Activated CD4-positive, alpha-beta T cell treated with anti-CD3 and anti-CD28 coated beads for 48 hours (primary cell): ENCODE measurements at places on chromosomes 7 and 10.
A peak's percentile ranks its signal among the peaks of the same experiment; 100 is the strongest.

- no peak for DNase-seq
Observed at GRCh38 chr10:72682638-72683037, 9.3 kb upstream of the MCU start.

DNA sequence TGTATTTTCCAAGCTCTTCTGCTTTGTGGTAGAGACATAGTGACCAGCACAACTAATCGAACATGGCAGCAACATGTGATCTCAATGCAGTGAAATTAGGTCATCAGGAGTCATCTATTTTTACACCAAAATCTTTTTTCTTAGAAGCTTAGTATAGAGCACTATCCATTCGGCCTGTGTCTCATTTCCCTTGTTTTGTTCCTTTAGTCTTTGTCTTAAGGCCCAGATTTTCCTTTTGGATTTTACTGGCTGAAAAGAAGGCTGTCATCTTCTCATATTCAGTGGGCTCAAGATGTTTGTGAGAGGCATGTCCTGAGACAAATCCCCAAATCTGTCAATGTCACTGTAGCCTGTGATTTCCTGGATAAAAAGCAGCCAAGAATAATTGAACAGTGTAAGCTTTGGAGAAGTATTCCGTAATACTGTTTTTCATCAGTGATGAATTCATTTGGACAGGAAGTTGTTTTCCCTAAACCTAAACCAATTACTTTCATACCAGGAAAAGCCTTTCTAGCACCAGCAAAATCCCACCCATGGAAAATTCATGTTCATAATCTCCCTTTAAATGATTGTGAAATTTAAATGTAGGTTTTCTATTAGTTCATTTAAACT is 55.2 kb downstream of the MAGI2 start:
- no peak for DNase-seq

DNA sequence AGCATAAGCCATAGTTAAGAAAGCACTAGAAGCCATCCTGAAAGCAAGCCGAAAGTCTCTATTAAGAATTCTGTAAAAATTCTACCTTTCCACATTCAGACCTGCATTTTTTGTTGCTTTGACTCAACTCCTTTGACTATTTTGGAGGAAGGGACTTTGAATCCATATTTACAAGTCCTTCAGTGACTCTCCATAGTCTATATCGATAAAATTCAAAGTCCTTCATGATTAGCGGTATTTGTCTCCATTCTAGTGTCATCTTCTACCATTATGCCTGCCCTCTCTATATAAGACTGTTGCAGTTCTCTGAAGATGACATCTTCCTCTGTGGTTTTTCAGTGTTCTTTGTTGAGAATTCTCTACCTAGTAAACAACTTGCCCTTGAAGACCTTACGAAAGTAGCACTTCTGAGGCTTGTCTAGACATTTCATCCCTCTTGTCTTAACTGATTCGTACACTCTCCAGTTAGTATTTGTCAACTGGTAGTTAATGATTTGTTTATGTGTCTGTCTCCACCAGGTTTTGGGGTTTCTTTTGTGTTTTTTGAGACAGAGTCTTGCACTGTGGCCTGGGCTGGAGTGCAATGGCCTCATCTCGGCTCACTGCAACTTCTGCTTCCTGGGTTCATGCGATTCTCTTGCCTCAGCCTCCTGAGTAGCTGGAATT is 1.7 kb downstream of the CCSER2 start:
- no peak for DNase-seq

- no peak for DNase-seq
Observed at GRCh38 chr7:83469076-83469475, 179.9 kb downstream of the SEMA3E start.

GRCh38 chr7:101550641-101551541 is 78.2 kb downstream of the MYL10 start:
- DNase-seq, result no peak

GRCh38 chr10:44952779-44953231 is 6.8 kb upstream of the RASSF4 start:
- DNase-seq, result no peak

GRCh38 chr10:32378363-32379317 is 31.7 kb upstream of the EPC1 start:
- peak; percentile 94 for DNase-seq

GRCh38 chr7:94064541-94065191 is 60.5 kb upstream of the BET1 start:
- DNase-seq, result no peak

- DNase-seq, result no peak
Observed at GRCh38 chr7:39535720-39536119, 30.5 kb upstream of the YAE1 start.

- no peak for DNase-seq
Observed at GRCh38 chr7:28609608-28610007, 197.3 kb downstream of the CREB5 start.

- DNase-seq, result no peak
Observed at GRCh38 chr7:114688443-114689055, 233.3 kb upstream of the MDFIC start.

GRCh38 chr10:7117806-7118674 is 292.8 kb downstream of the SFMBT2 start:
- DNase-seq, result no peak

- no peak for DNase-seq
Observed at GRCh38 chr7:268991-269390, 21.0 kb upstream of the FOXL3 start.

- no peak for DNase-seq
Observed at GRCh38 chr7:127885222-127885772, 145.9 kb downstream of the LRRC4 start.

DNA sequence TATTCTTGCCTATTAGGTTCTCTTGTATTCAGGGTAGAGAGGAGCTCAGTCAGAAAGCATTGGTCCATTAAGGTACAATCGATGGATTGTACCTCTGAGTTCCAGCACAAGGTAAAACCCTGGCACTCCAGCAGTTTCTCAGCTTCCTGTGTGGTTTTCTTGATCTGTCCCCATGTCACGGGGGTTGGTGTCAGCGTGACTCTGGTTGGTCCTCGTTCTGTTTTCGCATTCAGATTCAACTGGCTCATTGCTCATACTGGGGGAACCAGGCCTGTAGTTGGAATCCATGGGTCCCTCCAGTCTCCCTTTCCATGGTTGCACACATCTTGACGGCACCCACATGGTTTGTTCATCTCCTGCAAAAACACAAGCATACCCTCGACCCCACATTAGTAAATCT is 32.7 kb upstream of the RASGEF1A start:
- peak; percentile 68 for DNase-seq

DNA sequence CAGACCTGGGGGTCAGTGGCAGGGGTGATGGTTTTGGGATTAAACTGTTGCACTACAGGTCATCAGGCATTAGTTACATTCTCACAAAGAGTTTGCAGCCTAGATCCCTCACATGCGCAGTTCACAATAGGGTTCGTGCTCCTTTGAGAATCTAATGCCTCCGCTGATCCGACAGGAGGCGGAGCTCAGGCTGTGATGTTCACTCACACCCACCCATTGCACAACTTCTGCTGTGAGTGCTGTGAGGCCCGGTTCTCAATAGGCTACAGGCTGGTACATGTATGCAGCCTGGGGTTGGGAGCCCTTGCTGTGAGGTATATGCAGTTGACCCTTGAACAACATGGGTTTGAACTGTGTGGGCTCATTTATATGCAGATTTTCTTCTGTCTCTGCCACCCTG is 416.4 kb downstream of the GFRA1 start:
- DNase-seq, result no peak

GRCh38 chr7:50534690-50535290 is 30.4 kb downstream of the DDC start:
- peak; percentile 24 for DNase-seq

- no peak for DNase-seq
Observed at GRCh38 chr7:22202141-22202540, 154.8 kb downstream of the RAPGEF5 start.

DNA sequence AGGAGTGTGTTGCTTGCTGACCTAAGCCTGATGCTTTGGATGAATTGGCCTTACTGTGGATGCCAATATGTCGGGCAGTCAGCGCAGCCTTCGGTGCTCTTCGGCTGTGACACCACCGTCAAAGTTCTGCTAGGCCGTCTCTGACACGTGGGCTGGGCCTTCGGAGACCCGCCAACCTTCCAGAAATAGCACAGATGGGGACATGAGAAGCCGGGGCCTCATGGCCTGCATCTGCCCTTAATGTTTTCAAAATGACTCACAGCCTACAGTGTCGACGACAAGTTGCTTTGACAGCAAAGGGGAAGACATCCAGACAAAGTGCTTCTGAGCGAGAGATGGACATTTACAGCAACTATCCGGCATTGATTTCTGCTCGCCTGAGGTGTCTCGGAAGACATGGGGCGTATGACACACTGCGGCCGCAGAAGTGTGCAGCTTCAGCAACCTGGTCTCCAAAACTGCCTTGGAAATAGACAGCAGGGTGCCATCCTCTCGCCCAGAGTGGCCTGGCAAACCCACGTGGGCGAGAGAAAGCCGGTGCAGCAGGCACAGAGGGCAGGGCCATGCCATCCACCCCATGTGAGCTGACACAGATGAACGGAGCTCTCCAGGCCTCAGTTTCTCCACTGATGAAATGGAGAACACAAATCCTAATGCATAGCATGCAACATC is 94.0 kb upstream of the PPP2R2D start:
- DNase-seq, result no peak

DNA sequence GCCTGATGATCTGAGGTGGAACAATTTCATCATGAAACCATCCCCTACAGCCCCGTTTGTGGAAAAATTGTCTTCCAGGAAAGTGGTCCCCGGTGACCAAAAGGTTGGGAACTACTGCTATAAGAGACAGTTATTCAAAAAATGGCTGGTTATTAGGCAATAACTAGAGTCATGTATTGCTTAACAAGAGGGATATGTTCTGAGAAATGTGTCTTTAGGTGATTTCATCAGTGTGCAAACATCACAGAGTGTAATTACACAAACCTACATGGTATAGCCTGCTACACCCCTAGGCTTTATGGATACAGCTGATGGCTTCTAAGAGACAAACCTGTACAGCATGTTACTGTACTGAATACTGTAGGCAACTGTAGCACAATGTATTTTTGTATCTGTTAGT is 71.3 kb upstream of the CSTF2T start:
- no peak for DNase-seq

DNA sequence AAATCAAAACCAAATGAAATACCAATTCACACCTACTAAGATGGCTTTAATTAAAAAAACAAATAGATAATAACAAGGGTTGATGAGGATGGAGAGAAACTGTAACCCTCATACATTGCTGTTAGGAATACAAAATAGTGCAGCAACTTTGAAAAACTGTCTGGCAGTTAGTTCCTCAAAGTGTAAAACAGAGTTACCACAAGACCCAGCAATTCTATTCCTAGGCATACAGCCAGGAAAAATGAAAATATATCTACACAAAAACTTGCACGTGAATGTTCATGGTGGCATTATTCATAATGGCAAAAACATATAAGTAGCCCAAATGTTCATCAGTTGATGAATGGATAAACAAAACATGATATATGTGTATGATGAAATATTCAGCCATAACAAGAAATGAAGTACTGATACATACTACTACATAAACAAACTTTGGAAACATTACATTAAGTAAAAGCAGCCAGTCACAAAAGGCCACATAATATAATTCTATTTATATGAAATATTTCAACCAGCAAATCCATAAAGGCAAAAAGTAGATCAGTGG is 83.5 kb downstream of the BRAF start:
- no peak for DNase-seq

- no peak for DNase-seq
Observed at GRCh38 chr10:43419997-43420368, 11.0 kb upstream of the HNRNPF start.

- peak; percentile 7 for DNase-seq
Observed at GRCh38 chr7:144780071-144780608, 55.7 kb downstream of the TPK1 start.

DNA sequence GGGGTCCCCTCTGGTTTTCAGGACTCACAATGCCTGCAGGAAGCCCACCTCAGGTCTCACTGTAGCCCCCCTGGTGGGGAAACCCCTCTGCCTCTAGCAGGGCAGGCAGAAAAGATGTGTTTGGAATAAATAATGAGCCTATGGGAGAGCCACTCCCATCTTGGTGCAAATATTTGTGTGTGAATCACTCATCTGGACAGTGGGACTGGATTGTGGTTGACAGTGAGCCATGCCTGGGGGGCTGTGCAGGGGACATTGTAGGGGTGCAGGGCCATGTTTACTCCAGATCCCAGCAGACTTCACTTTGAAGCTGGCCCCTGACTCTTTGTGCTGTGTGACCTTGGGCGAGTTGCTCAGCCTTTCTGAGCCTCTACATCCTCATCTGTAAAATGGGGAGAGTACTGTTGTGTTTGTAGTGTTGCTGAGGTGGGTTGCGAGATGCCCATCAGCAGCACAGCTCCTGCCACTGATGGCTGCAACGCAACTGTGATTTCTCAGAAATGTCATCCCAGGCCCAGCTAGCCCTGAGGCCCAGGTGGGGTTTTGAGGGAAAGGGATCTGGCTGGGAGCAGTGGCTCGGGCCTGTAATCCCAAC is 20.7 kb downstream of the GTF2IRD1 start:
- DNase-seq, result no peak

DNA sequence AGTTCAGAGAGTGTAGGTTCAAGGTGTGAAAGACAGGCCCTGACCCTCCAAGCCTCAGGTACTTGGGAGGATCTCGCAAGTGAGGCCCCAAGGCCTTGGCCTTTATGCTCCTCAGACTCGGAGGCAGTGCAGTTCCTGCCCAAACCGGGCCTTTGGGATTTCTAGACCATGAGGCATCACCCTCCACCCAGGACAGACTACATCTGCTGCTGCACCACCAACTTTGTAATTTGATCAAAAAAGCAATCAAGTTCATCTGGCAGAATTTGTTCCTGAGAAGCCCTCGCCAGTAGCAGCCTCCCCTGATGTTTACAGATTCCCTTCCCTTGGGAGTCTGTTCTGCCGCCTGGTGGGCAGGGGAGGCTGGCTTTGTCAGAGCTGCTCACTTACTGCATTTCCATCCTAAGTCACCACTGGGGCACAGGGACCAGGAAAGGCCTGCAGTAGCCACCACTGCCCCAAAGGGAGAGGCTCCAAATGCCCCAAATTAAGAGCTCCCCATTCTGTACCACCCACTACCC is 2.1 kb downstream of the CAMK2G start:
- DNase-seq, result no peak

DNA sequence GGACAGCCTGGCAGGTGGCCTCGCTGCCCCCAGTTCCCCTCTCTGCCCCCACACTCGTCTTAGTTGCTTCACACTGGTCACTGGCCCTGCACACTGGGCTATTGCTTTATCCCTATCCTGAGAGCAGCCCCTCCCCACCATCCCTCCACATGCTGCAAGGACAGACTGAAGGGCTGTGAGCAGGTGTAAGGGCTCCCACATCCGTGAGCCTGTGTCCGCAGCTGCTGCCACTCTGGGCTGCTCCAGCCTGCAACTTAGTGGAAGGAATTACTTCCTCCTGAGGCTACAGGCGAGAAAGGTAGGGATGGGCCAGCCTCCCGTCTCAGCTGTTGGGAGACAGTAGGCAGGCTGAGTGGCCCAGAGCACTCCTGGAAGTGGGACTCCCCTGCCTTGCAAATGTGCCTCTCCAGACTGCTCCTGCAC is 3.8 kb downstream of the RARRES2 start:
- no peak for DNase-seq

DNA sequence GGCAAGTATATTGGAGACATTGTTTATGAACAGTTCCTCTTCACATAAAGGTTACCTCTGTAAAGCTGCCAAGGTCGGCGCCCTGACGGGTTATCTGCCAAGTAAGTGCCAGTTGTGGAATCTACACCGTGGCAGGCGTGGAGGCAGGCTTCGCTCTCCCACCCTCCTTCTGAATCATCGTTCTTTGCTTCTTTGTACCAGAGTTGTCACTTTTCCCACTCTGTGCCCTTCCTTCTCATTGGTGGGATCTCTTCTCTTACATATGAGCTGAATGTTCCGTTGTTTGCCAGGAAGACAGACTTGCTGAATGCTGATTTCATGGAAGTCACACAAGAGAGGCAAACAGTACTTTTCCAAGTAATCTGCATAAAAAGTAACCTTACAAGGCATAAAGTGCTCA is 40.6 kb upstream of the PTPRZ1 start:
- no peak for DNase-seq

- no peak for DNase-seq
Observed at GRCh38 chr10:44993922-44994751, 6.6 kb upstream of the ZNF22 start.
